Heart left ventricle (tissue), 16 donors: ENCODE measurements at places on chromosomes 4 and X.

DNA sequence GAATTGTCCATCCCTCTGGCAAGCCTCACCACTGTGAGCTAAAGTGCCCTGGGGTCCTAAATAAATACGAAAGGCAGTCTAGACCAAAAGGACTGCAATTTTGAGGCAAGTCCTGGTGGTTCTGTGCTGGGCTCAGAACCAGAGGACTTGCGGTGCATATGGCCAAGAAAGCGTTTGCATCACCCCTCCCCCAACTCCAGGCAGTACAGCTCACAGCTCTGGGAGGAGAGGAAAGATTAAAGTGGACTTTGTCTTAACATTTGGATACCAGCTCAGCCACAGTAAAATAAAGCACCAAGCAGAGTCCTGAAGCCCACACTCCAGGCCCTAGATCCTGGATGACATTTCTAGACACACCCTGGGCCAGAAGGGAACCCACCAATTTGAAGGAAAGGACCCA, 24.9 kb downstream of the RNF128 start:
- no peak for DNase-seq

DNA sequence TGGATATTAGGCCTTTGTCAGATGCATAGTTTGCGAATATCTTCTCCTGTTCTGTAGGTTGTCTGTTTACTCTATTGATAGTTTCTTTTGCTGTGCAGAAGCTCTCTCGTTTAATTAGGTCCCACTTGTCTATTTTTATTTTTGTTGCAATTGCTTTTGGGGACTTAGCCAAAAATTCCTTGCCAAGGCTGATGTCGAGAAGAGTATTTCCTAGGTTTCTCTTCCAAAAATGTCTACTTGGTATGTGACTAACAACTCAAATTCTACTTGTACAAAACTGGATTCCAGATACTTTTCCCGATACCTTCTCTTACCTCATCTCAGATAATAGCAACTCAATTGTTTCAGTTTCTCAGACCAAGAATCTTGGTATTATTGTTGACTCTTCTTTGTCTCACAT, 142.4 kb upstream of the GLRA2 start:
- no peak for DNase-seq

GRCh38 chrX:135081693-135082404, 29.9 kb upstream of the RTL8A start:
- DNase-seq, result no peak

- no peak for DNase-seq
These were observed 22.4 kb downstream of the RS1 start for GRCh38 chrX:18649498-18649951.
